ENCODE measurements at places on chromosomes 2 and 18.

DNA sequence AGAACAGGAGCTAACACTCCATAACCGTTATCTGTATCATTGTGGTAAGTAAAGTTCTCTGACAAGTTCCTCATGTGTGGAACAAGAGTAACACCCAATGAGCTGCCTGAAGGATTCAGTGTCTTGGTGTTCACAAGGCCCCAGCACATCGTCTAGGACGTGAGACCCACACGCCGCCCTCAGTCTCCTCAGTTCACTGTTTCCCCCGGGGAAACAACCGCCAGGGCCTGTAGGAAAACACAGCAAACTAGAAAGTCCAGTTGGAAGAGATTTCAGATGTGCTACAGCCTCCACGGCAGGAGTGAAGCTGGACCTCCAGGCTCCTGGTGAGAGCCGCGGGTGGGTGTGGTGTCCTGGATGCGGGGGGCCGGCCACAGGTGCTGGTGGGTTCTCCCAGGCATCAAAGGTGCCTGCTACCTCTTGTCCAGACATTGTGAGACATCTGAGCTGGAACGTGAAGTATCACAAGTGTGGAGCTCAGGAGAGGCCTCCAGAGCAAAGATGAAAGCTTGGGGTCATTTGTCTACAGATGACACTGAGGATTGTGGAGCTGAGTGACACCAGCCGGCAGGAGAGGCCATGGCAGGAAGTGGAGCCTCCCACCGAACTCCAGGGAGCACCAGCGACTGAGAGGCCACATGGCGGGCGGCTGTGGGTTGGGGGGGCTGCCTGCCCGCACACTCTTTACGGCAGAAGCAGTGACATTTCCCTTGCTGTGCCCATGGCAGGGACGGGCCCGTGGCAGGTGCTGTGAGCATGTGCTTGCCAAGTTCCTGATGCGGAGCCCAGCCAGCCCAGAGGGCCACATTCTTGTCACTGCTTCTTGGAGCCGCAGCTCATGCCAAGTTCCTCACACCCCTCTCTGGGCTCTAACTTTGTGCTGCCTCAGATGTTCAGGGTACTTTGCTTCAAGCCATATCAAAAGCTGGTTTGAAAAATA, 131.2 kb downstream of the TMEM18 start:
- no peak for DNase-seq

- DNase-seq: no peak
Observed at GRCh38 chr2:169259402-169259801, 102.9 kb downstream of the LRP2 start.

DNA sequence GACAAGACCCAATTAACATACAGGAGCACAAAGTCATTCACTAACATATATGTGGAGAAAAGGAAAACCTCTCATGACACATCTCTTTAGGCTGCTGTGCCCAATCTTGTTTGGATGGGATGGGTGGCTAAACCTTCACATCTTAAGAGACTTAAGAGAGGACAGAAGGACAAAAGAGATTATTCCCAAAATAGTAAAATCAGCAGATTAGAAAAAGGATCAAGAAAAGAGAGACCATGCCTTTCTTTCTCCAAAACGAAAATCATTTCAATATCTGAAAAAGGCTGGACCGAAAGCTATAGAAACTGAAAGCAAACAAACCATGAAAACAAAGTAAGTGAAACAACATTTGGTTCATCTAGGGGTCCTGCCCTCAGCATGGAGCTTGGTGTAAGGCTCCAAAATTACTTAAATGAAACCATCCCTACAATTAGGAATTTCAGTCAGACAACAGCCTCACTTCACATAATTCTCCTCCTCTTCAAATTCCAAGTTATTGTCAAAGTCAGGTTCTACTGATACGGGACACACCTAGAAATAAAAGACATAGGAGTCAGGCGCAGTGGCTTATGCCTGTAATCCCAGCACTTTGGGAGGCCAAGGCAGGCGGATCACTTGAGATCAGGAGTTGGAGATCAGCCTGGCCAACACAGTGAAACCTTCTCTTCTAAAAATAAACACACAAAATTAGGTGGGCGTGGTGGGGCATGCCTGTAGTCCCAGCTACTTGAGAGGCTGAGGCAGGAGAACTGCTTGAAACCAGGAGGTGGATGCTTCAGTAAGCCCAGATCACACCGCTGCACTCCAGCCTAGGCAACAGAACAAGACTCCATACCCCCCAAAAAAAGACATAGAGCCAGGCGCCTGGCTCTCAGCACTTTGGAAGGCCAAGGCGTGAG, 5.2 kb downstream of the STARD7 start:
- no peak for DNase-seq

DNA sequence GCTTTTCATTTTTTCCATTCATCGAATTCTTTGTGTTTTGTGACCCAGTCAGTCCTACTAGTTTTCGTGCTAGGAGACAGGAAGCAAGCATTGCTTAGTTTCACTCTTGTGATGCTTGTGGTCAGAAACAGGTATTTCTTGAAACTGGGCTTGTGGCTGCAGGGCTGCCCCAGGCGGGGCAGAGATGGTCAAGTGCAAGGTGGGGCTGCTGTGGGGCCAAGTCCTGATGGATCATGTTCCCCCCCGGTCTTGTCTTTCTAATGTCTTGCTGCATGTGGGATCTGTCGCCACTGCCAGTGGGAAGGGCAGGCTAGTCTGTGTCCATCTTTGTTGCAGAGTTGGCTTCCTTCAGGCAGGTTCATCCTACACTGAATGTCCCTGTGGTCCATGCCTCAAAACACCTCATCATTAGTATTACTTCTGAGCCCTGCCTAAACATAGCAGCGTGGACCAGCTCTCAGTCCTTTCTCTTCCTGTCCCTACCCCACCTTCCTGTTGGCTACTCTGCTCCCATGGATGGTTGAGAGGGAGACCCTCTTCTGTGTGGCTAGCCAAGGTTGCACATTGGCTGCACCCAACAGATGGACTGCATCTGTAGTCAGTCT, 38.7 kb downstream of the INPP4A start:
- DNase-seq: no peak

GRCh38 chr2:60991644-60992043, 25.9 kb upstream of the PEX13 start:
- no peak for DNase-seq
